Glutamatergic neuron (in vitro differentiated cells): ENCODE measurements at places on chromosomes 16 and 17.

GRCh38 chr17:58028578-58028977 lies 21.5 kb upstream of the SRSF1 start:
- peaks cover 7% of the 10 kb centered on the region for H3K4me1 ChIP-seq
- no peak overlapping the region for H3K27ac ChIP-seq
- H3K4me3 ChIP-seq: no peak overlapping the region
- peaks cover 3% of the 10 kb centered on the region for H3K27me3 ChIP-seq

- no peaks in the 10 kb centered on the region for H3K27me3 ChIP-seq
- H3K36me3 ChIP-seq: no peaks in the 10 kb centered on the region
- no peak for DNase-seq
- H3K4me1 ChIP-seq: no peaks in the 10 kb centered on the region
- no peak overlapping the region for H3K27ac ChIP-seq
Observed at GRCh38 chr16:52861614-52862022, 191.1 kb downstream of the CHD9NB start.

DNA sequence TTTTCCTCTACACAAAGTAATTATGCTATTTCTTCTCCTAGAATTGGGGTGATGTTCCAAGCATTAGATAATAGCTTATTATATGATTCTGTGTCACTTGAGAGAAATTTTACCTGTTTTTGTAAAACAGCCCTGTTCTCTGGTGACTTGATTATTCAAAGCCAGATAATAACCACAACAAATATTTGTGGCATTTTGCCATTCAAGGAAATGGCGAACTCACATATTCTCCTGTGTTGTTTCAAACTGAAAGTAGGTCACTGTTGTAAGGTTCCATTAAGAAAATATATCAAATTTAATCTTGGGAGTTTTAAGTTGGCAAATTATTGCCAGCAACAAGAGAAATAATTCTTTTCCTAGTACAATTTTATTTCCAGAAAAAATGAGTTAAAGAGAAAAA lies 124.8 kb downstream of the STXBP4 start:
- H3K4me3 ChIP-seq: no peak overlapping the region
- H3K27ac ChIP-seq: no peak overlapping the region
- no peaks in the 10 kb centered on the region for H3K27me3 ChIP-seq
- DNase-seq: no peak

DNA sequence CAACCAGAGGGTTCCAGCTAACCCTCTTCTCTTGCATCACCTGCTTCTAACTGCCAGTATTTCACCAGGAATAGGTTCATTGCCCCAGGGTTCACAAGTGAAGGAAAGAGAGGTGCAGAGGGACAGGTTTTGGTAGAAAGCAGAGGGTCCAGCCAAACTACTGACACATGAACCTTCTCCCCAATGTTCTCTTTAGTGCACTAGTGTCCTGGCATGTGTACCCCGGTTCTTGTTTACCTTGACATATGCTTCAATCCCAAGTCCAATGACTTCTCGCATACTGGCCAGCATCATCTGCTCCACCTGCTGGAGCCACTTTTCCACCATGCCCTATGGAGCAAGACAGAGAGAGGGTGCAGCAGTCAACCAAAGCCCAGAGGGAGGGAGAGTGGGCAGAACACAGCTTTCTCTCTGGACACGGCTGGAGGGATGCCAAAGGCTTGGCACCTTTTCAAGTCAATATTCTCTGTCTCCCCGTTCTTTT lies 90.6 kb downstream of the DNAH3 start:
- H3K36me3 ChIP-seq: no peaks in the 10 kb centered on the region
- H3K4me3 ChIP-seq: no peak overlapping the region
- no peak overlapping the region for H3K27ac ChIP-seq

DNA sequence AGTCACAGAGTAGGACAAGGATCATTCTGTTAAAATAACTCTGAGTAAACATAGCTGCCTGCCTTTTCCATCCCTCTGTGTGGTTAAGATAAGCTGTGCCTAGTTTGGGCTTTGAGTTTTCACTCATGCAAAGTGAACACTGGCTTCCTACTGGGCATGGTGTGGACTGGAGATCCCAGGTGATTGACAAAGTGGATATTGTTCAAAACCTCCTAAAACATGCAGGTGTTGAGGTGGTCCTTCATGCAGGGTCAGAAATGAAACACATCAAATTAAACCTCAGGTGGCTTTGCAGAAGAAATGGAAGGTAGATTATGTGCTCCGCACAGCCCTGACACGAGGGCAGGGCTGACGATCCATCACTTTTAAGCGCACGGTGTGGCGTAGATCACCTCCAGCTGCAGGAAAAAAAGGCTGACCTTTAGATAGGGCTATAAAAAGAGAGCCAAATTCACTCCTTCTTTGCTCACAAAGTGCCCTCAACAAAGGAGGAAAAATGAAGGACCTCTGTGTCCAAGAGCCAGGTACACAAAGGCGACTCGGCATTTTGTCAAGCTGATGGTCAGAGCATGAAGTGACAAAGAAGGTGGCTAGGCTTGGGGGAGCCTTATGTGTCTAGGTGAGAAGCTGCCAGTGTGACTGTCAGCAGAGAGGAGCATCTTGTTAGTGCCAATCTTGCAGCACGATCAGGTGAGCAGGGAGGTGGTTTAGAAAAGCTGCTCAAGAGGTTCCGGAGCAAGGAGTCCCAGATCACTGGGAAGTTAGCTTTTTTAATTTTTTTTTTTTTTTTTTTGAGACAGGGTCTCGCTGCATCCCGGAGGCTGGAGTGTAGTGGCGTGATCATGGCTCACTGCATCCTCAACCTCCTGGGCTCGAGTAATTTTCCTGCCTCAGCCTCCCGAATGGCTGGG lies 19.9 kb upstream of the ITPRIPL2 start:
- peaks cover 4% of the 10 kb centered on the region for H3K27me3 ChIP-seq
- no peak for DNase-seq
- no peak overlapping the region for H3K27ac ChIP-seq
- no peak overlapping the region for H3K4me3 ChIP-seq

DNA sequence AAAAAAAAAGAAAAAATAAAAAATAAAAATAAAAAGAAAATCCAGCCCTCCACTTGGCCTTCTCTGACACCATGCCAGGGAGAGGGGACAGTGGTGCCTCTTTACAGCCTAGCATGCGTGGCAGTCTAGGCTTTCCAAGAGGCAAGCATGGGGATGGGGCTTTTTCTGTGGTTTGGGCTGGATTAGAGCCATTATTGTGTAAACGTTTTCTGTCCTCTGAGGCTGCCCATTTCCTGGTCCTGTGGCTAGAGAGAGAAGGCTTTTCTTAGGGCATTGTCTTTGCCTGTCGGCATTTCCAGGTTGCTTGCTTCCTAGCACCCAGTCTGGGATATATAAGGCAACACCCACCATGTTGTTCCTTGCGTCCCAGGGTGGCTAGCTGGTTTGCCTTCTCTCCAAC lies 2.7 kb upstream of the DHRS7B start:
- no peak for DNase-seq
- H3K36me3 ChIP-seq: no peaks in the 10 kb centered on the region
- H3K27me3 ChIP-seq: peaks cover 3% of the 10 kb centered on the region
- H3K4me3 ChIP-seq: no peak overlapping the region
- H3K4me1 ChIP-seq: peaks cover 7% of the 10 kb centered on the region
- no peak overlapping the region for H3K27ac ChIP-seq

GRCh38 chr16:86217891-86218270 lies 292.4 kb upstream of the FOXF1 start:
- peaks cover 2% of the 10 kb centered on the region for H3K4me1 ChIP-seq
- H3K4me3 ChIP-seq: no peak overlapping the region
- DNase-seq: no peak
- no peaks in the 10 kb centered on the region for H3K36me3 ChIP-seq

GRCh38 chr17:5631958-5632590 lies 47.8 kb upstream of the NLRP1 start:
- no peak overlapping the region for H3K27ac ChIP-seq
- H3K4me3 ChIP-seq: peak overlapping the region; percentile 8
- H3K4me1 ChIP-seq: peaks cover 35% of the 10 kb centered on the region
- H3K27me3 ChIP-seq: peaks cover 2% of the 10 kb centered on the region
- no peak for DNase-seq

DNA sequence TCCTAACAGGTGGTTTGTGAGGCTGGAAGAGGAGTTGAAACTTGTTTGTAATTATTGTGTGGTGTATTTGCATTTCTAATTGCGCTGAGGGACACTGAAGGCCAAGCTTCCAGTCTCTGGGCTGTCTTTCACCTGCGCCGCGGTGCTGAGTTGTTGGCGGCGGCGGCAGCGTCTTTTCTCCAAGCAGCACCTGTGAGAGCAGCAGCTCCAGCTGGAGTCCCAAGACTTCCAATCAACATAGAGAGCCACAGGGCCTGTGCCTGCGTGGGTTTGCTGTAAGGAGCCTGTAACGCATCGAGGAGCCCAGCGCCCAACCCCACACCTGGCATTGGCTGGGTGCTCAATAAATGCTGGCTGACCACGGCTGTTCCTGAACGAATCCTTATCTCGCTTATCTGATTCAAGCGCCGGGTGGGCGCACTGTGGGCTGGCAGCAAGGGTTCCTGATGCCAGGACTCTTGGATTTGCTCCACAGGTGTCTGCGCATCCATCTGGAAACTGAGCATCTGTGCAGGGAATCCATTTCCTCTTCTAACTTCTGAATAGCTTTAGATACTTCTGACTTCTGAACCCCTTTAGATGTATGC lies 138.1 kb downstream of the ASIC2 start:
- no peak overlapping the region for H3K4me3 ChIP-seq
- no peaks in the 10 kb centered on the region for H3K36me3 ChIP-seq
- H3K4me1 ChIP-seq: peaks cover 4% of the 10 kb centered on the region
- H3K27me3 ChIP-seq: peaks cover 3% of the 10 kb centered on the region
- H3K27ac ChIP-seq: no peak overlapping the region

DNA sequence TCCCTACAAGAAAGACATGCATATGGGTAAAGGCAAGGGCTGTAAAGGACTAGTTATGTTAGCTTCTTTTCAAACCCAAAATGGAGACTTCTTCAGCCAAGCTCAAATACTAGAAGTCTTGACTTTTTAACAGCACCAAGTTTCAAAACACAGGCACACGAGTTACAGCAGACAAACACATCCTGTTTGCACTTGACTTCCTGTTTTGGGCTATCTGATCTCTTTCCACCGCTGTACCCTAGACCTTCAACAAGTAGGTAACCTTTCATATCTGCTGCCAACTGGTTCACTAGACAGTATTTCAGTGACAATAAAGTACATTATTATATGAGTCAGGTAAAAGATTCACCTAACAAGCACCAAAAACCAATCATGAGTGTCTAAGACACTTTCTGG lies 12.3 kb downstream of the RFFL start:
- H3K4me3 ChIP-seq: no peak overlapping the region
- H3K4me1 ChIP-seq: no peaks in the 10 kb centered on the region

- no peaks in the 10 kb centered on the region for H3K27me3 ChIP-seq
Observed at GRCh38 chr17:56985371-56986162, 7.6 kb downstream of the SCPEP1 start.

- no peak overlapping the region for H3K4me3 ChIP-seq
- H3K27me3 ChIP-seq: peaks cover 4% of the 10 kb centered on the region
- no peaks in the 10 kb centered on the region for H3K36me3 ChIP-seq
Observed at GRCh38 chr16:57878586-57878985, 76.3 kb upstream of the KIFC3 start.

- no peak for DNase-seq
- peaks cover 21% of the 10 kb centered on the region for H3K27me3 ChIP-seq
- no peak overlapping the region for H3K4me3 ChIP-seq
- H3K4me1 ChIP-seq: peaks cover 6% of the 10 kb centered on the region
- H3K36me3 ChIP-seq: no peaks in the 10 kb centered on the region
Observed at GRCh38 chr16:1223355-1224214, 1.5 kb downstream of the TPSG1 start.
